ENCODE measurements at places on chromosomes 7 and 10.

- DNase-seq, result no peak
Measured at GRCh38 chr7:27156916-27157701, 634 bp upstream of the HOXA7 start.

GRCh38 chr10:30736685-30737232 lies 107.2 kb upstream of the LYZL2 start:
- DNase-seq, result no peak

- no peak for DNase-seq
Measured at GRCh38 chr10:26468700-26469099, 30.6 kb downstream of the APBB1IP start.

DNA sequence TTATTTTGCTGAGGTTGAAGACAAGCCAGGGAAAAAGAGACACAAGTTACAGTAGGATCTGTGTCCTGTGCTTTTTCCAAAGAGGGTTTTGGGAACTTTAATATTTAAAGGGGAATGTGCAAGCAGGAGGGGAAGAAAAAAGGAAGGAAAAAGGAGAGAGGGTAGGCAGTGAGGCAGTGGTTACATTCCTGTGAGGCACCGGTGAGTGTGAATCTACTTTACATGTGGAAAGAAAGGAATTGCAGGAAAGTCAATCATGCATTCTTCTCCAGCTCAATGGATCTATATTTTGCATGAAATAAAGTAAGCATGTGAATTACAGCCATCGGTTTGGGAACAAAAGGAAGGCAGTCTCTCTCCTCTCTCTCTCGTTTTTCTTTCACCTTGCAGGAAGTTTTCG lies 12.6 kb upstream of the DYNC2I1 start:
- no peak for DNase-seq

All from mesothelial cell of epicardium (in vitro differentiated cells).